ENCODE measurements at places on chromosomes 4 and X.

DNA sequence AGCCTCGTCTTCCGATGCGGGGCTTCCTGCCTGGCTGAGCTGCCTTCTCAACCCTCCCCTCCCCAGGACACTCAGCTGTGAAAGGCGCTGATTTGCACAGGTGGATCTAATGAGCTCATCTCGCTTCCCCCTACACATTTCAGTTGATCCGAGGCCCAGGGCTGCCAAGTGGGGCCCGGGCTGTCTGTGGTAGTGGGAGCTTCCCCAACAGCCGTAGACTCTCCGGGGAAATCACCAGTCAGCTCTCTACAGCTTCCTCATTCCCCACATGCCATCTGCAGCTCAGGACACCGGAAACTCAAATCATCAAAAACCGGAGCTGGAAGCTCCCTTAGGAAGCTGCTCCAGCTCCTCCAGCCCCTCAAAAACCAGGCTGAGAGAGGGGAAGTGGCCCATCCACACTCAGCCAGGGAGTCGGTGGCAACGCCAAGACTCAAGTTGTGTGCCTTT, 56.2 kb downstream of the SMIM20 start:
- DNase-seq, result no peak

- no peak for DNase-seq
These were observed 491.1 kb upstream of the ADGRL3 start for GRCh38 chr4:60709061-60709460.

DNA sequence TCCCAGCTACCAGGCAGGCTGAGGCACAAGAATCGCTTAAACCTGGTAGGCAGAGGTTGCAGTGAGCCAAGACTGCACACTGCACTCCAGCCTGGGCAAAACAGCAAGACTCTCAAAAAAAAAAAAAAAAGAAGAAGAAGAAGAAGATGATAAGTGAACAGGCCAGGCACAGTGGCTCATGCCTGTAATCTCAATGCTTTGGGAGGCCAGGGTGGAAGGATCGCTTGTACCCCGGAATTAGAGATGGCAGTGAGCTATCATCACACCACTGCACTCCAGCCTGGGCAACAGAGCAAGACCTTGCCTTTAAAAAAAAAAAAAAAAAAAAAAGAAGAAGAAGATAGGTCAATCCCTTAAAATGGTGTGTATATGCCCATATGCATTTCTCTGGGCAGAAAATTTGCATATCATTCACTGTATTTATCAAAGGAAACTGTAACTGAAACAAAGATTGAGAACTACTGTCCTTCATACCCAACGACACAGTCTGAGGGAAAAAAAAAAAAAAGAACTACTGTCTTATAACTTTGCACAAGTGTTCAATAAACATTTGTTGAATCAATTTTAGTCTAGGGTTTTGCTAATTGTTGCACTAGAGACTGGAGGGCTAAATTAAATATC, 2.3 kb downstream of the RFC1 start:
- no peak for DNase-seq

GRCh38 chrX:124332481-124333424, at the start of gene TEX13D:
Gene TEX13D (plus strand): TSS chrX:124332660. CDS start chrX:124332918, 258 bp downstream.
- DNase-seq, result no peak

DNA sequence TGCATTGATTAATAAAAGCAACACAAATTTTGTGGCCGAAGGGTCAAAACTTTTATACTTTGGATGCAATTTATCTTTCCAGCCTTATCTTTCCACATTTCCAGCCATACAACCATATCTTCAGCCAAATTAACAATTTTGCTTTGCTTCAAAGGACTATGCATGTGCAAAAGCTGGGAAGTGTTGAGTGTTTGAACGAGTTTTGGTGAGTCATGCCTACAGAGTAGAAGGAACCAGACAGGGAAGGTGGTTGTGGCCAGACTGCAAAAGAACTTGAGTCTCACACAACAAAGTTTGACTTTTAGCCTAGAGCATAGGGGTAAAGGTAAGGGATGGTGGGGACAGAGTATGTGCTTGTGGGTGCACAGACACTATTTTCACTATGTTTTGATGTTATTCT, 53.0 kb upstream of the GABRA2 start:
- no peak for DNase-seq

- DNase-seq, result no peak
These were observed 13.2 kb downstream of the RUFY3 start for GRCh38 chr4:70734971-70735370.

GRCh38 chr4:175419236-175419718, 392.8 kb downstream of the GPM6A start:
- DNase-seq, result no peak

GRCh38 chr4:119835613-119835910, 207.0 kb upstream of the PDE5A start:
- DNase-seq, result no peak

- DNase-seq, result no peak
These were observed 16.5 kb downstream of the GPR173 start for GRCh38 chrX:53065104-53065503.

DNA sequence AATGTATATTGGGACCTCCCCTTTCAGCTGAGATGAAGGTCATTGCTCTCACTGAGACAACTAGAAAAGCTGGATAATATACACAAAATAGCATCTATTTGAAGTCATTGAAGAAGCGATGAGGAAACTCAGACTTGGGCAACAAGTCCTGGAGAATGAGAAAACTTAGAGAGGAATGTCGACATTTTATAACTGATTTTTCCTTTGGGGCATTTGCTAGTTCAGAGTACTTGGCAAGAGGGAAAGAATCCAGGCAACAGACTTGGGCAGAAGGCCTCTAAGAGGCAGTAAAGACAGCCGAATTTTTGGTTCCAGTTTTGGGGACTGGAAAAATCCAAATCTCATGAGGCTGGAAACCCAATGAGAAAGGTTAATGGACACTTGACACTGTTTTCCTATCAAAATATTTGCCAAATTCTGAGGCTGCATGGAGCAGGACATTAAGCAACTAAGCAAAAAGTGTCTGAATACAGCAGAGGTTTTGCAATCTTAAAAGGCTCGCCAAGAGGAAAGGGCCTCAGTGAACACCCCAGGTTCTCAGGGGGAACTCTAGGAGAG, 21.0 kb upstream of the ANXA5 start:
- no peak for DNase-seq

DNA sequence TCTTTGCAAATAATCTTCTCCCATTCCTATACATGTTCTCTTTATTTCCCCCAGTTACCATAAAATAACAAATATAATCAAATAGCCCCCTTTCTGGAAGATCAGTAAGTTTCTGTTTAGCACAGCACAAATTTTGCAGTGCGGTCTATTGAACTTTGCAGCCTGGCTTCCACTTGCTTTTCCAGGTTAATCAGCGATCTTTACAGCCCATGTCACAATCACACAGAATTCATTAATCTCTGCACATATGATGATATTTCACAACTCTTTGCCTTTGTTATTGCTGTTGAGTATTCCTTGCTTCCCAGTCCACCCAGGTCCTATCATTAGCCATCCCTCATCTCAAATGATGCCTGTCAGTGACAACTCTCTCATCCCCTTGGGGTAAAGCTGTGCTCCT, 2358.0 kb downstream of the PCDH7 start:
- DNase-seq, result no peak

- DNase-seq, result no peak
These were observed 1008.5 kb upstream of the LCORL start for GRCh38 chr4:19030048-19030447.

DNA sequence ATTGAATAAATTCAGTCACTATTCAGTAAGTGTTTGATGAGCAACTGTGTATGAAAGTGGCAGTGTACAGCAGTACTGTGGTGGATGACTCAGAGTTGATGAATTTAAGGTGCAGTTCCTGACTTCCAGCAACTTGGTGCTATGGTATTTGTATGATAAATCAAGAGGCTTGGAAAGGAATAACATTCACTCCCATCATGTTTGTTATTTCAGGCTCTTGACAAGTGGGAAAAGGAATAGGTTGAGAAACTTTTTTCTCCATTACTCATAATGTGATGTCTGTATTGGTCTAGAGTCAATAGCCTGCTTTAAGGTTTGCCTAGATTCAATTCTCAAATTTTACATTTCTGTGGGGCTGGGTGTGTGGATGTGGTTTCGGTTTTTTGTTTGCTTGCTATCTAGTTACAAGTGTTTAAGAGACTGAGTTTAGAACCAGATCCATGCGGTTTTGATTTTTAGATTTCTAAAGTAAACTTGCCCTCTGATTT, 35.1 kb upstream of the CYP2U1 start:
- no peak for DNase-seq

- DNase-seq, result no peak
These were observed 213.5 kb upstream of the GIMD1 start for GRCh38 chr4:106582103-106582502.

- DNase-seq, result no peak
These were observed 8.6 kb downstream of the BLOC1S4 start for GRCh38 chr4:6724421-6725111.

GRCh38 chrX:13367950-13368349, 48.1 kb upstream of the ATXN3L start:
- no peak for DNase-seq

DNA sequence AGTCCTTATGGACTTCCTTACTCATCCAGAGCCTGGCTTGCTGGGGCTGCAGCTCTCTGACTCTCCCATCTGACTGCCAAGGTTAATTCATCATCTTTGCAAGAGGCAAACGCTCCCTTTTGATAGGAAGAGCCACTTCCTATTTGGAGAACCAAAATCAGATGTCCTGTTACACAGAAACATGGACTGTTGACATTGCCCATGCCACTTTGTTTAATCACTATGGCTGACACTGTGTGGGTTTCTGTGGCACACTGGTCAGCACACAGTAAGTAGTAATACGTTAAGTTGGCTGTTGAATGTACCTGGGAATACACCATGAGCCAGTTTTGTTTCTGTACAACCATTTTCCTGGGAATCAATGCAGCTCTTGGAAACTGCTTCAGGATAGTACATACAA, 45.1 kb upstream of the TMEM33 start:
- DNase-seq, result no peak

DNA sequence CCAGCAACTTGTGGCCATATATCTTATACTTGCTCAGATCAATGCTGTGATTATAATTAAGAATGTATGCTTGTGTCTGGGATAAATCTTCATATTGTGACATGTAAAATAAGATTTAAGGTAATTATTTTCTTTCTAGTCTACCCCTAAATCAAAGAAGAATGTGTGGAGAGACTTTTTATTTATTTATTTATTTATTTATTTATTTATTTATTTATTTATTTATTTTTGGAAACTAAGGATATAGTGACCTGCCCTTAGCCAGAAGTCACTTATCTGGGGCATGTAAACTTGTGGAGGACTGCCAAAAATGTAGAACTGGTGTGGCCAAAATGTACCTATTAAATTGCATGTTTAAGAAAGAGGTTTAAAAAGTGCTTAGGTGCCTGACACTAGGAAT, 144.3 kb downstream of the BEND2 start:
- DNase-seq, result no peak

- DNase-seq, result no peak
These were observed 116.1 kb downstream of the MAPK10 start for GRCh38 chr4:86243750-86244149.

DNA sequence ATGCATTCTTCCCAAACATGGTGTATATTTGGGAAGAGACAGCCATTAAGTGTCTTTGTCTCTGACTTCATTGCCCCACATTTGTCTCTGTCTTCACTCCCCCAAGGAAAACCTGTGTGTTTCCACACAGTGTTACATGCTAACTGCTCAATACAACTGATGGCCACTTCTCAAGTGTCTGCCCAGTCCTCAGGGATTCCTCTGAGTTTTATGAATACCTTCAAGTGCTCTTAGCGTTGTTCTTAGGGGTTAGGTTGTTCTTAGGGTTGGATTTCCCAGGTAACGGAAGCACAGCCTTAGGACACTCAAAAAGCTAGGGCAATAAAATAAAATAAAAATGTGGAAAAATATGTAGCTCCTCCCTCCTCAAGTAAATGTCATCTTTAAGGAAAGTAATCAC, 64.7 kb upstream of the PLAC8 start:
- no peak for DNase-seq

- DNase-seq, result no peak
These were observed 20.7 kb downstream of the SYNPO2 start for GRCh38 chr4:118909173-118909956.

DNA sequence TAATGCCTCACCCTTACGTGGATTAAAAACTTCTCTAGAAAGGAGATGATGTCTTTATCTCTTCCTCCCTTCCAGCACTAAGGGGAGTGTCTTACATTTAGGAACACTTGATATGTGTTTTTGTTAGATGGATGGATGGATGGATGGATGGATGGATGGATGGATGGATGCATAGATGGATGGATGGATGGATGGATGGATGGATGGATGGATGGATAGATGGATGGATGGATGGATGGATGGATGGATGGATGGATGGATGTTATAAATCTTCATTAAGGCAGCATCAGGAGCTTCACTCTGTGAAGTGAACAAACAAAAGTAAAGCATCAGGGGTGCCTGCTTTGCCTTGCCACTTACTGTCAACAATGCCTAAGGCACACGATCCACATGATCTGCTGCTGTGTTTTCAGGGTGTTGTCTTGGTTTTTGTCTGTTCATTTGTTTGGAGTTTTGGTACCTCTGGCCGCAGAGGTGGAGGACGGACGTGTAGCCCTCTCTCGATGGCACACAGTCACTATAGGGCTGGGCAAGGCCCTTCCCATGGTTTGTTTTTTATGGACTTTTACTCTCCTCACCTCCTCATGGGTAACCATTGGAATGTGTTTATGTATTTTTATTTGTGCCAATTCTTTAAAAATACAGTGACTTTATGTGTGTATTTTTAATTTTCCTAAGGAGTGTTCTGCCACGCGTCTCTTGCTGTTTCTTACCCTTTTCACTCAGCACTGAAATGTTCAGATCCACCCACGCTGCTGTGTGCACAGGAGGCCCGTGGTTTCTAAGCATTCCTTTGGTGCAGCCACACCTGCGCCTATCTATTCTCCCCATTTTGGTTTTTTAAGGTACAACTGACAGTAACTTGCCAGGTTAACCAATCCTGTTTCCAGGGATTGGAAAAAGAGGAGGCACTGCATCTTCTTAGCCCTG, 91.8 kb upstream of the ENPP6 start:
- no peak for DNase-seq

- peak; percentile 97 for DNase-seq
These were observed at the start of gene SAP30 for GRCh38 chr4:173370477-173371291. Gene SAP30 (plus strand): TSS chr4:173370954. CDS start chr4:173371183, 229 bp downstream.

DNA sequence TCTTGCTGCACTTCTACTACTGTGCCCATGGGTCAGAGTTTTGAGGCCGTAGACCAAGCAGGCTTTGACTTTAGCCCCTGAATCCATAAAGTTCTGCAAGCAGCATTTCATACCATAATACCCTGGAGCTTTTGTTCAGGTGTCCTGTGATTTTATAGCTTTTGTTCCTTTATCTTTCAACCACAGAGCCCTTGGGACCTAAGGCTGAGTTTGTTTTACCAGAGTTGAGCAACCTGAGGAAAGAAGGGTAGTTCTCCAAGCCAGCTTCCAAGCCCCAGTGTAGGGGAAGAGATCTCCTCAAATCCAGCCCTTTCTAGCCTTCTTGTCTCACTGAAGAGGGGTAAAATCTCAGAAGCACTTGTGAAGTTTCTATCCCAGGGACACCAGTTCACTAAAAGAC, 35.1 kb downstream of the MAGED2 start:
- no peak for DNase-seq

GRCh38 chr4:17956245-17956644, 65.3 kb downstream of the LCORL start:
- DNase-seq, result no peak

DNA sequence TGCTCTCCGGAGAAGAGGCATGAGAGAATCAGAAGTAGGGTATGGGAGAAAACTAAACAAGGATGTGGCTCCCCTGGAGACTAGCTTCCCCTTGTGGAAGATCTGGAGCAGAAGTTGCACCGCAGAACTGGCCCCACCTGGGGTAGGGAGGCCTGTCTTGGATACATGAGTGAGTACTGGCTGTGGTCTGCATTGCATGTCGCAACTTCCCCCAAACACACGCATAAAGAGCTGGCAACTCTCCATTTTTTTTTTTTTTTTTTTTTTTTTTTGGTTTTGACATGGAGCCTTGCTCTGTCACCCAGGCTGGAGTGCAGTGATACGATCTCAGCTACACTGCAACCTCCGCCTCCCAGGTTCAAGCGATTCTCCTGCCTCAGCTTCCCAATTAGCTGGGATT, 119.9 kb downstream of the EGF start:
- DNase-seq, result peak; percentile 49
